Brain (organoid and tissue), 16 donors: ENCODE measurements at places on chromosomes 5 and 9.
A peak's percentile ranks its signal among the peaks of the same experiment; 100 is the strongest.

DNA sequence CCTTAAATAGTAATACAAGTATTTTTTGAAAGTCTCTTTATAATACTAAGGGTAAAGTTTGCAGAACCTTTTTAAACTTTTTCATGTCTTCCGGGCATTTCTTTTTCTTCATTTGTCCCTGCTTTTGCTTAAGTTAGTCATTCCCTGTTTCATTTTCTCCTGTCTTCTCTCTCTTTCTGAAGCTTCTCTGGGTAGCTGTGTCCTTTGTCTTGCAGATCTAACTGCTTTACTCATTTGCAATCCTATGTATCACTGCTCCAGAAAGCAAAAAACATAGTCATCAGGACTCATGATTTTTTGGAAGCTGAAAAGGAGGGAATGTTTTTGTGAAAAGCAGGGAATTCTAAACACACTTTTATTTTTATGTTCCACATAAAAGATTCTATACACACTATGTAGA is 301.7 kb downstream of the MRPS30 start:
- DNase-seq, result no peak

- no peak for DNase-seq
These were observed 9.7 kb downstream of the YTHDC2 start for GRCh38 chr5:113523168-113523567.

- DNase-seq, result no peak
These were observed 287.0 kb downstream of the GAS1 start for GRCh38 chr9:86660146-86660943.

GRCh38 chr9:27367921-27368315 is 71.0 kb upstream of the EQTN start:
- DNase-seq, result no peak

DNA sequence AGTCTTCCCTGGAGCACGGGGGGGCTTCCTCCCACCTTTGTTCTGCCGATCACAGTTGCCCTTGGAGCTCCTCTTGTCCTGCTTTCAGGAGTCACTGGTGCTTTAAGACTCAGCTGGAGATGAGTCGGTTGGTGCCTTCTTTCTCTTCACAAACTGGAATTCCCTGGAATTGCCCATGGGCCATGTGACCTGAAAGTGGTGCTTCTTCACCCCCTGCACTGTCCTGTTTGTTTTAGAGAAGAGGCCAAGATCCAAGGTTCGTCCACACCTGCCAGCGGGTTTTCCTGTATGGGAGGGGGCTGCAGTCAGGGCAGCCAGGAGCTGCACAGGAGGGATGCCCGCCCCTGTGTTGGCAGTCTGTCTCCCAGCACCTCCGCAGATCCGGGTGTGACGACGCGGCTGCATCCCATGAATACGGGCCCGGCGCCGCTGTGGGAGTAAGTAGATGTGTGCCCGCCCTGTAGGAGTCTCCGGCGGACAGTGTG is 9.5 kb upstream of the MRPS2 start:
- DNase-seq, result no peak

DNA sequence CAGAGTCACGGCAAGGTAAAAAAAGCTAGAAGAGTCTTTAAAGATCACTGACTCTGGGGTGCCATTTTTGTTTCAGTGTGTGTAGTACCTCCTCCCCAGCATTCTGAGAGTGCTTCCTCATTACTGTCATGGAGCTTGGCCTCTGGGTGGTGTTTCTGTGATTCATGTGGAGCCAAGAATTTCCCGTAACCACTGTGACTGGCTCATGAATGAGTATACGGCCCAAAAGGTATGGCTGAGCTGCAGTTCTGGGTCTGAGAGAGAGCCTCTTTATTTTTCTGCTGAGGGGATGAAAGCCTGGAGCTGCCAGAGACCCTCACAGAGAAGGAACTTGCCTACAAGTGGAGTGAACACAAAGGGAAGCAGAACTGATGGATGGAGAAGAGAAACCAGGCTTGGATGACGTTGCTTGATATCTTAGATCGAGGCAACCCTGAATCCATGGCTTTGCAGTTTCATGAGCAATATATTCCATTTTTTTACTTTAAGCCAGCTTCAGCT is 85.6 kb downstream of the PTTG1 start:
- peak; percentile 19 for DNase-seq

DNA sequence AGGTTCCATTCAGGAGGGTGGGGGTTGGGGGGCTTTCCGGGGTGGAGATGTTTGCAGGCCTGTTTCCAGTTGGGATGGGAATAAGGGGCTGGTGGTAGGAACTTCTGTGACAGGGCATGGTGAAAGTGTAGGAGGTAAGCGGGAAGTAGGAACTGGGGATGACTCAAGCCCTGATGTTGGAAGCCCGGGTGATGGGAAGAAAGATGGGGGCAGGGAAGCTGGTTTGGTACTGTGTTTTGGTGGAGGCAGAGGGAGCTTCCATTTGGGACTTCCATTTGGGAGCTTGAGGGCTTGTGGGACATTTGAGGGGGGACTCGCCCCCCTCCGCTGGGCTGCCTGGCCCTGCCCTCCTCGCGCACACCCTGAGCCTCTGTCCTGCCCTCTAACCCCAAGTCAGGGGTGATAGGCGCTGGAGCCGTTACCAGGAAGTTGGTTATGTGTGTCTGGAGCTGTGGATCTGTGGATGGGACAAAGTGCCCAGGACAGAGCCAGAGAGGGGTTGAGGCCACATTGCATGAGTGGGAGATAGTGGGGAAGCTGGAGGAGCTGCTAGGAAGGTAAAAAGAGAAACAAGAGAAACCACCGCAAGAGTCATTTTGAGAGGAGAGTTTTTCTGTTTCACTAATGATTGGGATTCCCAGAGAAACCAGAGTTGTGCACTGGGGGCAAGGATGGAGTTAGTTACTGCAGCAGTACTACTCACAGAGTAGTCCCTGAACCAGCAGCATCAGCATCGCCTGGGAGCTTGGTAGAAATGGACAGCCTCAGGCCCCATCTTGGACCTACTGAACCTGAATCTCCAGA is 6.6 kb downstream of the RGS14 start:
- DNase-seq, result no peak

GRCh38 chr5:128212191-128212806 is 128.7 kb downstream of the SLC12A2 start:
- no peak for DNase-seq

DNA sequence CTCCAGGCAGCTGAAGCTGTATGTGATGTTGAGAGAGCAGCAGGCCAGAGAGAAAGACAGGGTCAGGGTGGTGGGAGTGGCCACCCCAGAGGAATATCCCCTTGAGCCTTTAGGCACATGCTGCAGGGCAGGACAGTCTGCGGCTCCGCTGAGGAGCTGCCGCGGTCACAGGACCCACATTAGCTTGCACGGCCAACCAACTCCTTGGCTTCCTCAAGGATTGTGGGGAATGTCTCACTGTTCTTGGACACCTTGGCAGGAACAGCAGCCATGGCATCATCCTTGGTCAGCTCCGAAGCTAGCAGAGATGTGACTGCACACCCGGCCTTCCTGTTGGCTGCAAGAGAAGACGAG is 27.8 kb downstream of the PCDHGC5 start:
- no peak for DNase-seq
